ENCODE measurements at places on chromosomes 13 and 19. TPM values are rescaled to one million over a fixed set of nuclear protein-coding genes. Genes with fewer than 3 reads are reported as not detected.

DNA sequence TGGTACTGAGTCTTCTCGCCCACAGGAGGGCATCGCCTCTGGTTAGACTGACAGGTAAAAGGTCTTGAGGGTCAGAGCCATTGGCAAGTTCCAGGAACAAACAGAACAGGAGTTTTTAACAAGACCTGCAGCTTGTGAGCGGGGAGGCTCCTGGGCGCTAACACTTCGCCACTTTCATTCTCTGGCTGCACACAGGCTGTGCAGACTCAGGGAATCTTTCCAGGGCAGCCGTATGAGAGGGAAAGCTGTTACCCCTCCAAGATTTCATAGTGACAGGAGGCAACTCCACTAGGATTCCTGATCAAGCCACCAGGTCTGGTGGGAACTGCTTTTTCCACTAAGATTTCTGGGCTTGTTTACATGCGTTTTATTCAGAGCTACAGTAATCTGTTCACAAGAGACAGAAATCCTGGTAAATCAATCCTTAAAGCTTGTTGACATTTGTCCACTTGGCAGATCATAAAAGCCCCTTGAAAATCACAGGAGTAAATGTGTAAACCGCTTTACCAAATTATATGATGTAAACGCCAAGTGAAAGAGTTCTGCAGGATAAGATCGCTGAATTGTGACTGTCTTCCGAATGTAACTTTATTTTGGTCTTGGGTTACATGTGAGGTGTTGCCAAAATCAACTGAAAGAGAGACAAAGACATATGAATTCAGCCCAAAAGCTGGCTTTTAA is 190.6 kb downstream of the MZT1 start:
- DNase-seq, result peak; percentile 30

GRCh38 chr13:27372896-27373295 is 51.5 kb upstream of the GTF3A start:
- no peak for DNase-seq

- DNase-seq, result no peak
Observed at GRCh38 chr13:66040506-66040905, 1189.6 kb downstream of the PCDH9 start.

Gene DNAAF3
- polyA plus RNA-seq, result 10.0 TPM

DNA sequence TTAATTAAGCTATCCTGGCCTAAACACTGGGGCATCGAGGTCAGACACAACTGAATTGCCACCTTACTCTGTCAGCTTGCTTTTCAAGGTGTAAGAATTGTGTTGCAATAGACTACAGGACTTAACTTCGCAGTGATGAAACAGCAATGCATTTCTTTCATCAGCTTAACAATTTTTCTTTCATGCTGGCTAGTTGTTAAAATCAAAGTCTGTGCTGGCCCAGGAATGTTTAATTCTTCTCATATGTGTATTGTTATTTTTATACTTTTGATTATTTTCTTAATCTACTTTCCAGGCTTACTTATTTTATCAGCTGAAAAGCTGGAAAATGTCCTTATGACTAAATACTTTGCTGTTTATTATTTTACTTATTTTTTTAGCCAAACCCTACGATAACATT is 79.7 kb downstream of the EFNB2 start:
- DNase-seq, result no peak

- no peak for DNase-seq
Observed at GRCh38 chr19:56969156-56969555, 128.6 kb upstream of the PEG3 start.

Measured in left renal cortex interstitium (tissue), 4 donors.